Activated T-helper 1 cell treated with anti-CD3 and anti-CD28 coated beads, Interleukin-12 subunit alpha, Interleukin-12 subunit beta, Interleukin-2, Interleukin-4 antibody, amounts not matched to agents 30 ng/mL and 10 ng/mL and 1 ng/mL, durations not matched to agents 14 hours and 24 hours and 36 hours (primary cell): ENCODE measurements at places on chromosomes 2 and 18. TPM values are rescaled to one million over a fixed set of nuclear protein-coding genes. Genes with fewer than 3 reads are reported as not detected.

TFCP2L1 gene
- 0.02 TPM in 1 of 2 replicates, not detected in the other for total RNA-seq

DNAJC27 gene
- total RNA-seq, result 6.3 and 7.0 TPM in 2 replicates

TRPM8 gene
- not detected in 2 replicates for total RNA-seq

KRTCAP3 gene
- total RNA-seq, result 3.5 and 5.7 TPM in 2 replicates

TXNL1 gene
- 94.2 and 100 TPM in 2 replicates for total RNA-seq

ABCG5 gene
- total RNA-seq, result not detected in 2 replicates

CRACDL gene
- total RNA-seq, result 0.13 and 0.32 TPM in 2 replicates

DPYSL5 gene
- 0.23 TPM in 1 of 2 replicates, not detected in the other for total RNA-seq

EVX2 gene
- not detected in 2 replicates for total RNA-seq

NPPC gene
- 1.6 TPM in 2 replicates for total RNA-seq

ITGA4 gene
- 98.5 and 118 TPM in 2 replicates for total RNA-seq

FHOD3 gene
- total RNA-seq, result not detected in 2 replicates

FTCDNL1 gene
- 1.7 and 2.1 TPM in 2 replicates for total RNA-seq

RAB6C gene
- total RNA-seq, result 0.07 TPM in 1 of 2 replicates, not detected in the other

C2orf15 gene
- 0.29 TPM in 1 of 2 replicates, not detected in the other for total RNA-seq

CNGA3 gene
- total RNA-seq, result not detected in 2 replicates

KLHL41 gene
- not detected in 2 replicates for total RNA-seq

REG3A gene
- not detected in 2 replicates for total RNA-seq

RASGRP3 gene
- total RNA-seq, result 3.6 and 4.1 TPM in 2 replicates

XIRP2 gene
- not detected in 2 replicates for total RNA-seq

CCDC102B gene
- total RNA-seq, result 1.1 TPM in 2 replicates

DNAJC5G gene
- total RNA-seq, result not detected in 2 replicates

BCL11A gene
- total RNA-seq, result not detected in 2 replicates

EML4 gene
- total RNA-seq, result 56.7 and 58.9 TPM in 2 replicates
